Aorta (tissue), 5 donors: ENCODE measurements at places on chromosomes 4 and X. TPM values are rescaled to one million over a fixed set of nuclear protein-coding genes. Genes with fewer than 3 reads are reported as not detected.

DNA sequence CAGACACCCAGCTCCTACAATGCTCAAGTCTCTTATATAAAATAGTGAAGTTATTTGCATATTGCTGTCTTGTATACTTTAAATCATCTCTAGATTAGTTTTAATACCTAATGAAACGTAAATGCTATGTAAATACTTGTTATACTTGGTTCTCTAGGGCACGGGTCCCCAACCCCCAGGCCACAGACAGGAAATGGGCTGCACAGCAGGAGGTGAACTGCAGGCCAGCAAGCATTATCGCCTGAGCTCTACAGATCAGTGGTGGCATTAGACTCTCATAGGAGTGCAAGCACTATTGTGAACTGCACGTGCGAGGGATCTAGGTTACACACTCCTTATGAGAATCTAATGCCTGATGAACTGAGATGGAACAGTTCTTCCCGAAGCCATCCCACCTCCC is 395.9 kb upstream of the EMCN start:
- no peaks in the 10 kb centered on the region for H3K27me3 ChIP-seq
- no peak overlapping the region for H3K27ac ChIP-seq
- no peak overlapping the region for H3K4me3 ChIP-seq
- no peaks in the 10 kb centered on the region for H3K4me1 ChIP-seq
- H3K36me3 ChIP-seq = no peaks in the 10 kb centered on the region

- no peaks in the 10 kb centered on the region for H3K27me3 ChIP-seq
Measured at GRCh38 chr4:123350191-123350544, 46.4 kb upstream of the SPRY1 start.

GRCh38 chr4:8737601-8738279 is 133.9 kb downstream of the HMX1 start:
- DNase-seq = no peak
- H3K36me3 ChIP-seq = no peaks in the 10 kb centered on the region
- H3K4me3 ChIP-seq = no peak overlapping the region
- H3K27me3 ChIP-seq = no peaks in the 10 kb centered on the region

DNA sequence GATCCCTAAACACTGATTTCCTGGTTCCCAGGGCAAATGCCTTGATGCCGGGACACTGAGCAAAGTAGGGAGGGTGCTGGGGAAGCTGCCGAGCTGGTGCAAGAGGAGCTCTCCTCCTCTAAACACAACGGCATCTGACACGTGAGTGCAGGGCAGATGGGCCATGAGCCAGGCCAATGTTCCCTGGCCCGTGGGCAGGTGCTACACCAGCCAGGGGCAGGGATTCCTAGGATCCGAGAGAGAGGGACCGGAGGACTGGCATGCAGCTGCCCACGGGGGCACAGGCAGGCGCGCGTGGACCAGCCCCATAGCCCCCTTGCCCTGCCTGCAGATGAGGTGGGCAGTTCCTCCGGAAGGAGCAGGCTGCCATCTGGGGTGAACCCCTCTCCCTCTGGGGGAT is 66.8 kb upstream of the AFAP1 start:
- H3K4me1 ChIP-seq = no peaks in the 10 kb centered on the region
- DNase-seq = no peak
- H3K27me3 ChIP-seq = no peaks in the 10 kb centered on the region
- no peak overlapping the region for H3K27ac ChIP-seq
- no peak overlapping the region for H3K4me3 ChIP-seq

GRCh38 chrX:41596596-41596995 is 92.2 kb upstream of the GPR34 start:
- no peaks in the 10 kb centered on the region for H3K36me3 ChIP-seq
- no peaks in the 10 kb centered on the region for H3K4me1 ChIP-seq
- DNase-seq = no peak
- no peak overlapping the region for H3K27ac ChIP-seq
- H3K4me3 ChIP-seq = no peak overlapping the region
- no peaks in the 10 kb centered on the region for H3K27me3 ChIP-seq

DNA sequence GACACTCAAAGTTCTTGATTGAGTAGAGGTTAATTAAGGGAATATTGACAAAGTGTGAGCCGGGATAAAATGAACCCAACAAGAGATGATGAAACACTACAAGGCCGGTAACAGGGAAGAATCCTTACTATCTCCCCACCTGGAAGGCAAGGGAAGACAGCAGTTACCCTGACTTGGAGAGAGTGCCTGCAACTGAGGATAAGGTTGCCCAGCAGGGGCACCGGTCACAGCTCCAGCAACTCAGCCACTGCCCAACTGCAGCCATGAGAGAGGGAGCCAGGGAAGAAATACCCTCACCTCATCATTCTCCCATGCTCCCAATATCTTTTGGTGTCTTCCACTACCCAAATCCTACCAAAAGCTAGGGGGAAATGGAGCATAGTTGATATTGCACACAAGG is 212.7 kb downstream of the KCTD8 start:
- no peak overlapping the region for H3K27ac ChIP-seq
- H3K27me3 ChIP-seq = no peaks in the 10 kb centered on the region
- no peaks in the 10 kb centered on the region for H3K4me1 ChIP-seq
- DNase-seq = no peak
- H3K36me3 ChIP-seq = no peaks in the 10 kb centered on the region

GRCh38 chr4:112516471-112517066 is 589 bp upstream of the NEUROG2 start:
- peaks cover 2% of the 10 kb centered on the region for H3K27me3 ChIP-seq
- no peak overlapping the region for H3K27ac ChIP-seq
- no peaks in the 10 kb centered on the region for H3K36me3 ChIP-seq
- H3K4me1 ChIP-seq = no peaks in the 10 kb centered on the region
- peak; percentile 78 for DNase-seq

GRCh38 chr4:158239196-158239595 is 28.9 kb downstream of the TMEM144 start:
- no peak for DNase-seq
- no peaks in the 10 kb centered on the region for H3K27me3 ChIP-seq
- H3K36me3 ChIP-seq = peaks cover 2% of the 10 kb centered on the region
- no peak overlapping the region for H3K4me3 ChIP-seq
- H3K4me1 ChIP-seq = peaks cover 4% of the 10 kb centered on the region

DNA sequence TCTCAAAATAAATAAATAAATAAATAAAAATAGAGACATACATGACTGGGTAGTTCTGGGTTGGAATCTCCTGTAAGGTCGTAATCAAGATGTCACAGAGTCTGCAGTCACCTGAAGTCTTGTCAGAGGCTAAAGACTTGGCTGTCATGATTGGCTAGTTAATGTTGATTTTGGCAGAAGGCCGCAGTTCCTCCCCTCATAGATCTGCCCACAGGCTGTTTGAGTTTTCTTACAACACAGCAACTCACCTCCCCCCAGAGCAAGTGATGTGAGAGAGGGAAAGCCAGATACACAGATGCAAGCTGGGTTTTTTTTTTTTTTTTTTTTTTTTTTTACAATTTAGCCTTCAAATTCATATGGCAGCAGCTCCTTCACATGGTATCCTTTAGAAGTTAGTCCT is 36.4 kb upstream of the BMPR1B start:
- H3K27me3 ChIP-seq = no peaks in the 10 kb centered on the region
- no peak overlapping the region for H3K27ac ChIP-seq
- H3K4me1 ChIP-seq = no peaks in the 10 kb centered on the region
- no peak for DNase-seq

GRCh38 chr4:89226665-89227574 is 80.7 kb downstream of the GPRIN3 start:
- no peak overlapping the region for H3K4me3 ChIP-seq
- no peaks in the 10 kb centered on the region for H3K36me3 ChIP-seq
- no peak overlapping the region for H3K27ac ChIP-seq

- H3K4me1 ChIP-seq = no peaks in the 10 kb centered on the region
- H3K4me3 ChIP-seq = no peak overlapping the region
- H3K27me3 ChIP-seq = no peaks in the 10 kb centered on the region
- no peak overlapping the region for H3K27ac ChIP-seq
Measured at GRCh38 chrX:55818673-55819375, 101.3 kb downstream of the RRAGB start.

DNA sequence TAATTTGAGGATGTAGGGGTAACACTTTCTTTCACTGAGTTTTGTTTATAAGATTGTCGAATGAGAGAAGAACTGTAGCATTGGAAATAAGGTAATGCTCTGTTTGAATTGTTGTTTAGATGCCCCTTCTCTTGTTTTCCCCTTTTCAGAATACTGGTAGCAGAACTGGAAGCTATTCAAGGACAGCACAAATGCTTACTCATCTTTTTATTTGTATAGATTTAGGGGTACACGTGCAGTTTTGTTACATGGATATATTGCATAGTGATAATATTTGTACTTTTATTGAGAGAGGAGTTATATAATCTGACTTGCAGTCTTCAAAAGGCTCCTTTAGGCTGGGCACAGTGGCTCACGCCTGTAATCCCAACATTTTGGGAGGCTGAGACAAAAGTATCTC is 145.4 kb upstream of the HAND2 start:
- no peaks in the 10 kb centered on the region for H3K36me3 ChIP-seq
- DNase-seq = no peak
- no peak overlapping the region for H3K4me3 ChIP-seq
- no peak overlapping the region for H3K27ac ChIP-seq
- H3K4me1 ChIP-seq = no peaks in the 10 kb centered on the region

- no peak overlapping the region for H3K4me3 ChIP-seq
- no peak overlapping the region for H3K27ac ChIP-seq
- DNase-seq = no peak
- H3K4me1 ChIP-seq = no peaks in the 10 kb centered on the region
- no peaks in the 10 kb centered on the region for H3K36me3 ChIP-seq
Measured at GRCh38 chr4:15031993-15032675, 29.9 kb downstream of the CPEB2 start.

DNA sequence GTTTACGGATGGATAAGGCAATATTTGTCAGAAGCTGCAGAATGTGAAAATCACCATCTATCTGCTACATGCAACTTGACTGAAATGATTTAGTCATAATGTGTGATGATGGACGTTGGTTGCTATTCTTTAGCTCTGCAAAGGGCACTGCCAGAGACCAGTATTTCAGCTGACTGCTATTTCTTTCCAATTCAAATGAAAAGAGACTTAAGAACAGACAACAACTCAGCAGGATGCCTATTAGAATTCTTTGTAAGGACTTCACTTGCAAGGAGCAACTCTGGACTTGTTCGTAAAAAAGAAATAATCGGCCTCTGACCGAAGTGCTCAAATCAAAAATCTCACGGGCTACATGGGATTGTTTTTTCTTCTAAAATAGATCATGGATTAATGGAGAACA is 262.7 kb downstream of the DHX15 start:
- H3K4me3 ChIP-seq = no peak overlapping the region
- H3K4me1 ChIP-seq = no peaks in the 10 kb centered on the region
- H3K27ac ChIP-seq = no peak overlapping the region
- no peaks in the 10 kb centered on the region for H3K36me3 ChIP-seq

DNA sequence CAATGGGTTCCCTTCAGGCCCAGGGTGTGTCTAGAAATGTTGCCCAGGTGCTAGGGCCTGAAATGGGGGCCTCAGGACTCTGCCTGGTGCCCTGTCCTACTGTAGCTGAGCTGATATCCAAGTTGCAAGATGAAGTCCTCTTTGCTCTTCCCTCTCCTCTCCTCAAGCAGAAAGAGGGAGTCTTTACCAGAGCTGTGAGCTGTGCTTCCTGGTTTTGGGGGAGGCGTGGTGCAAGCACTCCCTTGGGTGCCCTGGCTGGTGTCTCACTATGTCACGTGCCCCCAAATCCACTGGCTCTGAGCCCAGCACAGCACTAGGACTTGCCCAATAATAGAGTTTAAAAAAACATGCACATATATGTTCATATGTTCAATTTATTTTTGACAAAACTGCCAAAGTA is 29.3 kb upstream of the CT47A1 start:
- H3K27ac ChIP-seq = no peak overlapping the region
- H3K27me3 ChIP-seq = no peaks in the 10 kb centered on the region
- H3K4me1 ChIP-seq = no peaks in the 10 kb centered on the region
- DNase-seq = no peak
- no peak overlapping the region for H3K4me3 ChIP-seq

DNA sequence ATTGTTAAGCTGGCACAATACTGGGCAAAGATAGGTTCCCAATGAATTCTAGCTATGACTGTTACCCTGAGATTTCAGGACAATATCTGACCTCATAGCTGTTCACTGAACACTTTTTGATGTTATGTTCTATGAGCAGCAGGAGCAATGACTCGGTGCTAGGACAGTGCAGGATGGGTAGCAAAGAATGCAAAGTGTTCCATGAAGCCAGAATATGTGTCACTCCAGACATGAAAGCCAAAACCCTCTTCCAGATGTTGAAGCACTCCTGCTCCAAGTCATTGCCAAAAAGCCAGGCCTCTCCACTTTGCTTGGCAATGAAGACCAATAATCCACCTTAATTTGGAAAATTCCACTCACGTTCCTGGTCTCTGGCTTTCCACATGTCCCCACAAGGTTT is 300.9 kb upstream of the CPEB2 start:
- H3K27ac ChIP-seq = no peak overlapping the region
- no peaks in the 10 kb centered on the region for H3K4me1 ChIP-seq
- no peak for DNase-seq
- H3K27me3 ChIP-seq = no peaks in the 10 kb centered on the region

GRCh38 chrX:3713225-3713936 is at the start of gene PRKX:
Gene PRKX, minus strand, starts transcription at chrX:3713649. Its CDS starts 396 bp downstream, at chrX:3713253.
- no peak within 1 kb of the TSS for H3K27ac ChIP-seq
- H3K4me3 ChIP-seq = peak within 1 kb of the TSS; percentile 96
- H3K27me3 ChIP-seq = no peaks in the 10 kb centered on the region
- H3K36me3 ChIP-seq = no peaks in the 10 kb centered on the region
- DNase-seq = peak; percentile 86

- no peaks in the 10 kb centered on the region for H3K36me3 ChIP-seq
- H3K27me3 ChIP-seq = no peaks in the 10 kb centered on the region
- H3K27ac ChIP-seq = no peak overlapping the region
- H3K4me3 ChIP-seq = no peak overlapping the region
- DNase-seq = no peak
Measured at GRCh38 chr4:71377561-71377960, 38.7 kb downstream of the SLC4A4 start.

DNA sequence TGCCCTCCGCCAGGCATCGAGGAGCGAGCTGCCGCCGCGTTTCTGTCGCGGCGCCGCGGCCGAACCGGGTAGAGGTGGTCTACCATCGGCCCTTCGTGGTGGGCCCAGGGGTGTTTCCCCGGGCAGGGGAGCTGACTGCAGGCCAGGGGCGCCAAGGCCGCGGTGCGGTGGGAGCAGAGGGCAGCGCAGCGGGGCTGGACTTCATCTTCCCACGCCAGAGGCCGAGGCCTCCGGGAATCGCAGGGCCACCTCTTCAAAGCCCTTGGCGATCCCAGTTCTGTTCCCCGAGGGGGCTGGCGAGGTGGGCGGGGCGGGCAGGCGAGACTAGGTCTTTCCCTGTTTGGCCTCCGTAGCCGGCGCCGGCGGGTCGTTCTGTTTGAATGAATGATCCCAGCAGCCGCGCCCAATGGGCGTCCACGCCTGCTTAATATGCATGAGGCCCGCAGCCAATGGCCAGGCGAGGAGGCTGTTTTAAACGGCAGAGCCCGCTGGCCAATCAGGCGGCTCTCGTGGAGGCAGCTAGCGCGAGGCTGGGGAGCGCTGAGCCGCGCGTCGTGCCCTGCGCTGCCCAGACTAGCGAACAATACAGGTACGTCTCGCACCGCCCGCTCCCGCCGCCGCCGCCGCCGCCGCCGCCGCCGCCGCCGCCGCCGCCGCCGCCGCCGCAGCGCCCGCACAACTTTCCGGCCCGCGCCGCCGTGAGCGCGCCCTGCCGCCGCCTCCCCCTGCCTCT is at the start of gene HMGB3:
Gene HMGB3, plus strand, starts transcription at position 548 of the 733 bp plus-strand sequence. CDS start 2,265 bp downstream, outside the sequence.
- peak within 1 kb of the TSS; percentile 74 for H3K4me3 ChIP-seq
- DNase-seq = peak; percentile 93
- no peaks in the 10 kb centered on the region for H3K4me1 ChIP-seq
- no peak within 1 kb of the TSS for H3K27ac ChIP-seq

GPRASP2 gene
- total RNA-seq = 10.7 TPM

GTPBP6 gene
- 44.7 TPM for total RNA-seq

ARMCX6 gene
- total RNA-seq = 24.2 TPM

AMBN gene
- total RNA-seq = not detected

SLC7A11 gene
- total RNA-seq = 1.5 TPM

NPFFR2 gene
- total RNA-seq = not detected

SNCA gene
- total RNA-seq = 11.2 TPM

EDA gene
- total RNA-seq = 9.0 TPM

SYTL5 gene
- not detected for total RNA-seq
